Activated naive CD8-positive, alpha-beta T cell treated with anti-CD3 and anti-CD28 coated beads, Interleukin-2, amount 50 U/mL, for 24 hours (primary cell): ENCODE measurements at places on chromosomes 1 and 21.

- H3K27ac ChIP-seq, result no peak overlapping the region
- no peaks in the 10 kb centered on the region for H3K4me1 ChIP-seq
- H3K36me3 ChIP-seq, result no peaks in the 10 kb centered on the region
- no peak for DNase-seq
- no peak overlapping the region for H3K4me3 ChIP-seq
Measured at GRCh38 chr1:214990619-214991018, 91.9 kb upstream of the KCNK2 start.

GRCh38 chr1:207876131-207876530, 34.8 kb downstream of the CD34 start:
- H3K36me3 ChIP-seq, result no peaks in the 10 kb centered on the region
- DNase-seq, result no peak
- no peak overlapping the region for H3K27ac ChIP-seq
- peaks cover 49% of the 10 kb centered on the region for H3K4me1 ChIP-seq
- no peaks in the 10 kb centered on the region for H3K27me3 ChIP-seq

DNA sequence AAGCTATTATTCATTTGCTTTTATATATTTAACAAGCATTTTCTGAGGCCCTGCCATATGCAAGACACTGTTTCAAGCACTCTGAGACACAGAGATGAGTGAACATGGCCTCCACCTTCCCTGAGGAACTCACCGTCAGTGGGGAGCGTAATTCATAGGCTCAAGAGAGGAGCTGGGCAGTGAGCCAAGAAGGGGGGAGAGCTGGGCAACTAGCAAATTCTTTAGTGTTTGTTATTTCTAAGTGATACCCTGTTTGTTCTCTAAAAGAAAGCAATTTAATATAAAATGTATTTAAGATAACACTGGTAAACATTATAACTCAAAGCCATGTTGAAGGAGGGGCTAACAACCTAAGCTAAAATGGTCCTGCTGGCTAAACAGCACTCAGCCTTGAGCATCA, 119.2 kb upstream of the NGF start:
- DNase-seq, result no peak
- H3K36me3 ChIP-seq, result no peaks in the 10 kb centered on the region
- H3K27ac ChIP-seq, result no peak overlapping the region

DNA sequence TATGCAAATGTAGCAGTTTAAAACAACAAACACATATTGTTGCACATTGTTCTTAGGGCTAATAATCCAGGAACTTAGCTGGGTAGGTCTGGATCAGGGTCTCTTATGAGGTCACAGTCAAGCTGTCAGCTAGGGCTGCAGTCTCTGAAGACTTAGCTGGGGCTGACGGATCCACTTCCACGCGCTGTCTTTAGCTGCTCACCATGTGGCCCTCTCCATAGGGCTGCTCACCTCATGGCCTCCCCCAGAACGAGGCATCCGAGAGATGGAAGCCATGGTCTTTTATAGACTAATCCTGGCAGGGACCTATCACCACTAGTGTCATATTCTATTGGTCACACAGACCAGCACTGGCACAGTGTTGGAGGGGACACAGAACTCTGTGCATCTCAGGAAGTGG, 8.7 kb upstream of the OXCT2 start:
- no peak overlapping the region for H3K27ac ChIP-seq
- H3K27me3 ChIP-seq, result peaks cover 2% of the 10 kb centered on the region
- DNase-seq, result no peak
- no peak overlapping the region for H3K4me3 ChIP-seq
- H3K36me3 ChIP-seq, result no peaks in the 10 kb centered on the region

DNA sequence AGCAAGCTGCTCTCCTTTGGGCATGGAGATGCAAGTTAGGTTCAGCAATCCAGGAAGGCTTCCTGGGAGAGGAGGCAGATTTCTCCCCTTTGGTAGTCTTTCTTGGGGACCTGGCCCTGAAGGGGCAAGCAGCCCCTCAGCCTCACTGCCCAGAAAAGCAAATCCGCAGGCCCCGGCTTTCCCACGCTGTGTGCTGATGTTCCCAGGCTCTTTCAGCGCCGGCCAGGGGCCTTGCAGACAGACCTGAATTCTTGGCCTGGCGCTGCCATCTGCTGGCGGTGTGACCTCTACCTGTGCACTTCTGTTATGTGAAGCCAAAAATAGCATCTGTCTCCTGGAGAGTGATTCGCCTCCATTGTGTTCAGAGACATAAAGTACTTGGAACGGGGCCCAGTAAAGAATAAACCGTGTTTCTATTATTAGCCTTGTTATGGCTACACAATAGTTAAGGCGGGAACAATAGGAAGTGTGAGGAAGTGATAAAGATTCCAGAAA, 64.8 kb downstream of the ALPL start:
- DNase-seq, result peak; percentile 20
- no peaks in the 10 kb centered on the region for H3K4me1 ChIP-seq
- H3K4me3 ChIP-seq, result no peak overlapping the region
- no peaks in the 10 kb centered on the region for H3K36me3 ChIP-seq
- no peak overlapping the region for H3K27ac ChIP-seq

DNA sequence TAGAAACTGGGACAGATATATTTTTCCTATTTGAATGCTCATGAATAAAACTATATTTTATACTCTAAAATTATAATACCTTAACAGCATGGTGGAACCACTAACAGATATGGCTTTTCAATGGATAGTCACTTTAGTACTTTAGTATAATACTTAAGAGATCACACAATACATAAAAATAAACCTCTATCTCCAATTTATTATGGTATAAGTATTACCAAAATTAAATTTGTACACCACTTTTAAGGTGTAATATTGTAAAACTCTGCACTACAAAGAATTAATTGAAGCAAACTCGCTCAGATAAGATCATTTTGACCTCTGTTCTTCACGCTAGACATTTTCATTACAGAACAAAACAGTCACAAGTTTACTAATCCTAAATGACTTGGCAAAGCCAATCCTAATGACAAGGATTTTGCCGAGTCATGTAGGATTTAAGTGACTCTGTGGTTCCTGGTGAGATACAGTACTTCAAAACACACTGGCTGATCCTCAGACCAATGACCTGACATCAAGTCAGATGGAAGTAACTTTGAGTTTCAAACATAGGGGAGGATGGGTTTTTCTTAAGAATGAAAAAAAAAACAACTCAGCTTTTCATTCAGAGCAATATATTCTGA, 200.6 kb downstream of the SMYD3 start:
- no peak overlapping the region for H3K4me3 ChIP-seq
- DNase-seq, result no peak
- H3K27me3 ChIP-seq, result no peaks in the 10 kb centered on the region
- peaks cover 7% of the 10 kb centered on the region for H3K36me3 ChIP-seq
- no peaks in the 10 kb centered on the region for H3K4me1 ChIP-seq

GRCh38 chr1:37479255-37480124, 5.1 kb downstream of the ZC3H12A start:
- peak overlapping the region; percentile 98 for H3K4me3 ChIP-seq
- H3K27ac ChIP-seq, result peak overlapping the region; percentile 98
- H3K4me1 ChIP-seq, result peaks cover 41% of the 10 kb centered on the region
- peak; percentile 91 for DNase-seq

DNA sequence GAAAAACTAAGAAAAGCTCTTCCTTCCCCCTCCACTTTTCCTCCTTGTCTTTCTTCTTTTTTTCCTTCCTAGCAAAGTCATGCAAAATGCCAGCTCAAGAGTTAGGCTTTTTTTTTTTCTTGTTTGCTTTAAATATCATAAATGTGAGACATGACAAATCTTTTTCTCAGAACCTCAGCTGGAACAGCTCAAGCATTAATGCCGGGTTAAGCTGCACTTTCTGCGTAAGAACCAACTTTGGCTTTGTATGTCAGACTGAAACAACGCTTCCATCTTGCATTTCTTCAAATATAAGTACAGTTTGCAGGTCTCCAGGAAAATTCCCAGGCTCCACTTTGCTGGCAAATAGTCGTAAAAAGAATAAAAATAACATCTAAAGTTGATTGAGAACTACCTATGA, 20.7 kb upstream of the LMO4 start:
- peaks cover 3% of the 10 kb centered on the region for H3K27me3 ChIP-seq
- H3K36me3 ChIP-seq, result no peaks in the 10 kb centered on the region
- H3K4me3 ChIP-seq, result no peak overlapping the region
- no peak overlapping the region for H3K27ac ChIP-seq

GRCh38 chr1:241499910-241500309, 19.6 kb downstream of the FH start:
- H3K4me1 ChIP-seq, result peaks cover 19% of the 10 kb centered on the region
- peaks cover 60% of the 10 kb centered on the region for H3K36me3 ChIP-seq
- no peak overlapping the region for H3K4me3 ChIP-seq
- DNase-seq, result no peak
- no peak overlapping the region for H3K27ac ChIP-seq

GRCh38 chr1:192702212-192702902, 66.4 kb downstream of the RGS13 start:
- H3K27me3 ChIP-seq, result peaks cover 4% of the 10 kb centered on the region
- peaks cover 22% of the 10 kb centered on the region for H3K4me1 ChIP-seq
- no peaks in the 10 kb centered on the region for H3K36me3 ChIP-seq
- no peak overlapping the region for H3K27ac ChIP-seq
- DNase-seq, result no peak
- H3K4me3 ChIP-seq, result no peak overlapping the region

DNA sequence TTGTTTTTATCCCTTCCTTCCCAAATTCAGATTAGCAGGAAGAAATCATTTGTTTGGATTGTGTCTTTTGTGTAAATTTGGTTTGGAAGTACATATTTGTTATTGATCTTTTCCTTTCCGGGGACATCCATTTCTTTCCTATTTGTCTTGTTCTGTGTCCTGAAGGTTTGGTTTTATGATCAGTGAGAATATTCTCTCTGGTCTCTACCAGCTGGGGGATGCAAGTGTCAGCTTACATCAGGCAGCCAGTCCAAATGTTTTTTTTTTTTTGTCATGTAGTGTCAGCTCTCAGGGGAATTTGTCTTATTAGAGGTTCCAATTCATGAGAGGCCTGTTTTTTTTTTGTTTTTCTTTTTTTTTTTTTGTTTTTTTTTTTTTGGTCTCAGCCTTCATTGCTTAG, 479.2 kb upstream of the LRRC7 start:
- H3K4me1 ChIP-seq, result no peaks in the 10 kb centered on the region
- H3K4me3 ChIP-seq, result no peak overlapping the region
- H3K36me3 ChIP-seq, result no peaks in the 10 kb centered on the region
- H3K27me3 ChIP-seq, result no peaks in the 10 kb centered on the region
- no peak for DNase-seq

DNA sequence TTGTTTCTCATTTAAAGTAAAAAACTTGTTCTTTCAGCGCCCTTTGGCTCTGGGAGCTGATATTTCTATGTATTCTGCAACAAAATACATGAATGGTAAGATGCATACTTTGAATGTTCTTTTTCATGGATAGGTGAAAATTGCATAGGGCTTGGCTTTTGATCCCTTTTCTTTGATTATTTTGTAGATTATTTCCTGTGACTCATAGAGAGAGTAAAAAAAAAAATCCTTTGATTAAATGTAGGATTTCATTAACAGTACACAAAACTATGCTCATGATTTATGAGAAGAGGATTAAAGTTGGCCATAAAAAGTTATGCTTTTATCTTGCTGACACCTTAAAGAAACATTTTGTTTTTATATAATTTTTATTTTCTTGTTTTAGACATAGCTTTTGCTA, 18.7 kb downstream of the CTH start:
- no peaks in the 10 kb centered on the region for H3K4me1 ChIP-seq
- peaks cover 39% of the 10 kb centered on the region for H3K36me3 ChIP-seq
- no peaks in the 10 kb centered on the region for H3K27me3 ChIP-seq
- no peak overlapping the region for H3K4me3 ChIP-seq
- H3K27ac ChIP-seq, result no peak overlapping the region

DNA sequence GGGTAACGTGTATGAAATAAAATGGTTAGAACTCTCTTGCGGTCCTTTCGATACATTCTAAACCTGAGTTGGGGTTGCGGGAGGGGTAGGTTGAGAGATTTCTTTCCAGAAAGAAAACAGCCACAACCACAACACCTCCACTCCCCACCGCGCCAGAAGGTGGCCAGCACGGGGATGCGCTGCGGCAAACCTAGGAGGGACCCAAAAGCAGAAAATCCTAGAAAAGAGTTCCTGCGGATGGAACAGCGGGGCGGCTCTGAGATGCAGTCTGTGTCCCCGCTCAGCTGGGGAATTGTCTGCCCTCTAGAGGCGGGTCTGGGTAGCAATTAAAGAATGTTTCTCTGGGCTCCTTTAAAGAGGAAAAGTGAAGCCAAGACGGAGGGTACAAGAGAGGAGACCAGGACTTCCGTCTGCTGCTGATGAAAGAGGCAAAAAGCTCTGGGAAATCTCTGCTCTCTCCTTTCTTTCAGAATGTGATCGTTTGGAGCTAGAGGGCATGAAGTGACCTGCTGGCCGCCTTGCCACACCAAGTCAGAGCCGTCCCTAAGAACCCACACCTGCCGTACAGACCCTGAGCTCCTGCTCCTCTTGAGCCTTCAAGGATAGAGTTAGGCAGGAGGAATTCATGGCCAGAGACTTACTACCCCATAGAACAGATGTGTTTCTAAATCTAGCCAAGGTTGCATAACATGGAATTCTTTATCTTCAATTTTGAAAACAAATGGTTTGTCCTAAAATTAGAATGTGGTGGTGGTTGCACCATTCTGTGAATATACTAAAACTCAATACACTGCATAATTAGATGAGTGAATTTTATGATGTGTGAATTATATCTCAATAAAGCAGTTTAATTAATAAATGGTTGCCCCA, 46.5 kb upstream of the COA6 start:
- H3K4me1 ChIP-seq, result peaks cover 42% of the 10 kb centered on the region
- DNase-seq, result peak; percentile 79
- H3K27me3 ChIP-seq, result peaks cover 6% of the 10 kb centered on the region
- H3K36me3 ChIP-seq, result no peaks in the 10 kb centered on the region

DNA sequence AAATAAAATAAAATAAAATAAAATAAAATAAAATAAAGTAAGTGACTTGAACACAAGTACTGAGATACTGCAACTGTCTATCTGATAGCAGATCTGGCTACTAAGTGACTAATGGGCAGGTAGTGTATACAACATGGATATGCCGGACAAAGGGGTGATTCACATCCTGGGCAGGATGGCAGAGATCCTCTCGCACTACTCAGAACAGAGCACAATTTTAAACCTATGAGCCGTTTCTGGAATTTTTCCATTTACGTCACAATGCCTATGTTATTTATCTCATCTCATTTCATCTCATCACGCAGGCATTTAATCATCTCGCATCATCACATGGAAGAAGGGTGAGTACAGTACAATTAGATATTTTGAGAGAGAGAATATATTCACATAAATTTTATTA, 233.3 kb upstream of the COA6 start:
- H3K4me1 ChIP-seq, result no peaks in the 10 kb centered on the region
- DNase-seq, result no peak
- H3K4me3 ChIP-seq, result no peak overlapping the region
- H3K27me3 ChIP-seq, result peaks cover 2% of the 10 kb centered on the region

- no peak for DNase-seq
- H3K27ac ChIP-seq, result no peak overlapping the region
- H3K27me3 ChIP-seq, result peaks cover 8% of the 10 kb centered on the region
- no peaks in the 10 kb centered on the region for H3K4me1 ChIP-seq
- H3K4me3 ChIP-seq, result no peak overlapping the region
Measured at GRCh38 chr1:180905927-180906326, 6.8 kb upstream of the KIAA1614 start.

DNA sequence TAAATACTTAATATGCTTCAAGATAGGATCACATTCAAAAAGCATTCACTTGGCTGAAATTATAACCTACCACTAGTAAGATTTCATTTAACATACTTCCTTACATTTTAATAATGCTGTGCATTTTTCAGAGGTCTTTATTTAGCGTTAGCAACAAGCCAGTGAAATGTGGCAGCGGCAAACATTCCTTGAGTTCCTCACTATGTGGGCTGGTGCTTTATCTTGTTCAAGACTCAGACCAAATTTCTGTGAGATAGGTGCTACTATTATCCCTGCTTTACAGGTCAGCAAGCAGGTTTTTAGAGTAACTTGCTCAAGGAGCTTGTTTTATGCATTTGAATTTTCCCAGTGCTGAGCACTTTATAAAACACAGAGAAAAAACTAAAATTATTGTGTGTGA, 132.7 kb downstream of the PLPPR4 start:
- no peaks in the 10 kb centered on the region for H3K27me3 ChIP-seq
- no peaks in the 10 kb centered on the region for H3K36me3 ChIP-seq
- no peak for DNase-seq
- no peaks in the 10 kb centered on the region for H3K4me1 ChIP-seq
- H3K27ac ChIP-seq, result no peak overlapping the region
